ENCODE measurements at places on chromosomes 16 and 17.

DNA sequence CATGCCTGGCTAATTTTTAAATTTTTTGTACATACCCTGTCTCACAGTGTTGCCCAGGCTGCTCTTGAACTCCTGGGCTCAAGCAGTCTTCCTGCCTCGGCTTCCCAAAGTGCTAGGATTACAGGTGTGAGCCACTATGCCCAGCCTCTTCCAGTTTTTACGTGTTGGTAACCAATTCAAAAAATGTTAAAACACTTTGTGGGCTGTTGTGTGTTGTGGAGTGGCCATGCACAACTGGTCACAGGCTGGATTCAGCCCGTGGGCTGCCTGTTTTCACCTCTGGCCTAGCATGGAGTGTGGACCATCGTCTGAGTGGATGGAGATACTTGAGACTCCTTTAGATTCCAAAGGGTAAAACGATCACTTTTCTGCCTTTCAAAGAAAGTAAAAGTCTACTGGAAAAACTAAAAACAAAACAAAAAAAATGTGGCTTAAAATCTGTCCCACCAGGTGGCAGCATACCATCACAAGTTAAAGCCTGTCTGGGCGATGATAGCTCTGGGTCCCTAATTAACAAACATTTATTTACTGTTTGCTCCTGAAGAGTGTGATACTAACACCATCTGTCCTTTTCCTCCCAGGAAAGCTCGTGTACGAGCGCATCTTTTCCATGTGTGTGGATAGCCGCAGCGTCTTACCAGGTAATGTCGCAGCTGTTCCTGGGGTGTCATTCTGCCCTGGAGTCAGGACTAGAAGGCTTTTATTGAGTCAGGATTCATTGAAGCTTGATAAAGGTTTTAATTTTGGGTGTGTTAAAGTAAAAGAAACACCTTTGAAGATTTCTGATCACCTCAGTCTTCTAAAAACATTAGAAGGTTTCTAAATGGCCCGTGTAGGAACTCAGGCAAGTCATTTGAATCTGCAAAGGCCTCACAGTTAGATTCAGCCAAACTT is 45.8 kb downstream of the VPS35L start:
- DNase-seq: no peak

DNA sequence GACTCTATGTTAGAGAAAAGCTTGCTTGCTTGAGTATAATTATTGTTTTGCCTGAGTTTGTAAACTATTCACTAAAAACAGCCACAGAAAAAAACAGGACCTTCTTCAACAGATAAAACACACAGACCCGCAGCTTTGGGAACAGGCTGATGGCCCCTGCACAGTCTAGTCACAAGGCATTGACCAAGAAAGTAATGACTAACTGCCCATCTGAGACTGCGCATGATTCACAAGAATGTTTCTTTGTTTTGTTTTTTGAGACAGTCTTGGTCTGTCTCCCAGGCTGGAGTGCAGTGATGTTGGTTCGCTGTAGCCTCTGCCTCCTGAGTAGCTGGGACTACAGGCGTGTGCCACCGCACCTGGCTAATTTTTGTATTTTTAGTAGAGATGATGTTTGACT is 2.8 kb upstream of the ZKSCAN2 start:
- DNase-seq: no peak

DNA sequence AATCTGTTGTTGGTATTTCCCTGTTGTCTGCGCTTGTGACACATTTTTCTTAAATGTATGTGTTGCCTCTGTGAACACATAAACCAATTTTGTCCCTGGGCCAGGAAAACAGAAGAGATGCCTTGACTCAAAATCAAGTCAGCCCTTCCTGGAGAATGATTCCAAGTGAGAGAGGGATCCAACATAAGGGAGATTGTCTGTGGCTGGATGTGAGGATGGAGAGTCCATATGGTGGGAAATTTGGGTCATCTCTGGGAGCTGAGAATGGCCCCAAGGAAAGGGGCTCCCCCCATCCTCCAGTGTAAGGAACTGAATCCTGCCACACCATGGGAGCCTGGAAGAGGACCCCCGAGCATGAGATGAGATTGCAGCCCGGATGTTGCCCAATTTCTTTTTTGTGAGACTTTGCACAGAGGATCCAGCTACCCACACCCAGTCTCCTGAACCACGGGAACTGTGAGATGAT is 13.5 kb downstream of the CRYM start:
- no peak for DNase-seq

DNA sequence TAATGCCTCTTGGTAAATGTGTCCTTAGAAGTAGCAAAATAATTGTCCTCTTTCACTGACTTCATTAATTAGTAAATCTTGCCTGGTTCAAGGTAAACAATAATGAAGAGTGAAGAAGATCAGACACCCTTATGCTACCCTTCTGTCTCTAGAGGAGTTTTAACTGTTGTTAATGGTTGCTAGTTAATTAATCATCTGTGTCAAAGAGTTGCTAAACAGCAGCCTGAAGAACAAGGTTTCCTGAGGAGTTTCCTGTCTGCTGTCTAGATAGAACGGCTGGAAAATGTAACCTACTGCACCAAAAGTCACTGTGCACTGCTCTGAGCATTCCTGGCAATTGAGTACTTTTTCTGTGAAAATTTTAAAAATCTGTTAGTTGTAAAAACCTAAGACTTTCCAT is 131.3 kb downstream of the NLK start:
- DNase-seq: no peak

GRCh38 chr17:55157165-55157564 is 107.6 kb upstream of the HLF start:
- no peak for DNase-seq

- DNase-seq: no peak
Observed at GRCh38 chr16:56601325-56601724, 7.1 kb upstream of the MT2A start.

DNA sequence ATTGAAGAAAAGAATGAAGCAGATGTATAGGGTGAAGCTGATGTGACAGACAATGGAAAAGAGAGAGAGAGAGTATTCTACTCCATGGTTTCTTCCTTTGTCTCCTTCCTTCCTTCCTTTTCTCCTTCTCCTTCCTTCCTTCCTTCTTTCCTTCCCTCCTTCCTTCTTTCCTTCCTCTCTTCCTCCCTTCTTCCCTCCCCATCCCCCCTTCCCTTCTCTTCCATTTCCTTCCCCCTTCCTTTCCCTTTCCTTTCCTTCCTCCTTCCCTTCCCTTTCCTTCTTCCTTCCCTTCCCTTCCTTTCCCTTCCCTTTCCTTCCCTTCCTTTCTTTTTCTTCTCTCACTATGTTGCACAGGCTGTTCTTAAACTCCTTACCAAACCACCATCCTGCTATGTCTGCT is 55.7 kb upstream of the GPR139 start:
- DNase-seq: no peak

DNA sequence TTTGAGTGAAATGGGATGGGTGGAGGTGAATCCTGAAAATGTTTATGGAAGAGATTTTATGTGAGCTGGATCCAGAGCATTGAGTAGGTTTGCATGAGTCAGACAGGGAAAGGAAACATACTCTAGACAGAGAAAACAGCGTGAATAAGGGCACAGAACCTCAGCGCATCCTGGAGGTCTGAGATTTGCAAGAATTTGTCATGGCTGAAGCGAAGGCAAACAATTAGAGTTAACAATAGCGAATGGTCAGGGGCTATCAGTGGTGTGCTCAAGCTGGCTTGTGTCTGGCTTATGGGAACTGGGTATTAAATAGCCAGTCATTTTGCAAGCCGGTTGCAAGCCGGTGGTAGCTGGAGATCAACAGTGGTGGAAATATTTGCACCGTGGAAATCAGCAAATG is 36.4 kb downstream of the MAP2K6 start:
- no peak for DNase-seq

GRCh38 chr16:27720731-27721530 is 171.0 kb downstream of the KATNIP start:
- no peak for DNase-seq

DNA sequence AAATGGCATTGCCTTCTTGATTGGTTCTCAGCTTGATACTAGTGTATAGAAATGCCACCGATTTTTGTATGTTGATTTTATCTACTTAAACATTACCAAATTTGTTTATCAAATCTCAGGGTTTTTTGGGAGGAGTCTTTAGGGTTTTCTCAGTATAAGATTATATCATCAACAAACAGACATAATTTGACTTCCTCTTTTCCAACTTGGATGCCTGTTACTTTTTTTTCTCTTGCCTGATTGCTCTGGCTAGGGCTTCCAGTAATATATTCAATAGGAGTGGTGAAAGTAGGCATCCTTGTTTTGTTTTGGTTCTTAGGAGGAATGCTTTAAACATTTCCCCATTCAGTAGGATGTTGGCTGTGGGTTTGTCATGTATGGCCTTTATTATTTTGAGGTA is 29.1 kb downstream of the EFCAB13 start:
- peak; percentile 36 for DNase-seq

DNA sequence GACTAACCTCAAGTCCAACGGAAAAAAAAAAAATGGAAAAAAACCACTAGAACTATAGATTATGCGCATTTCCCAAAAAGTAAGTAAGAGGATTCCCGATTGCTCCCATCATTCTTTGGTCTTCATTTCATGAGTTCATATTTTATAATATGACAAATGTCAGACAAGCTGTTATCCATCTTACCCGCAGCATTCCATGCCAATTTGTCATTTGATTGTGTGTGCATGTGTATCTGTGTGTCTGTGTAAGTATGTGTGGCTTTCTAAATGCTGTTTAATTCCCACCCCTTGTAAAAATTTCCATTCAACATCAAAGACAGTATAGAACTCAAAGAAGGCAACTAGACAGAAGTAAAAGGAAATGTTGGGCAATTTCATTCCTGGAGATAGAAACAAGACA is 434.1 kb downstream of the CDH11 start:
- no peak for DNase-seq

- DNase-seq: peak; percentile 67
Observed at GRCh38 chr17:6421700-6422604, 13.0 kb downstream of the AIPL1 start.

DNA sequence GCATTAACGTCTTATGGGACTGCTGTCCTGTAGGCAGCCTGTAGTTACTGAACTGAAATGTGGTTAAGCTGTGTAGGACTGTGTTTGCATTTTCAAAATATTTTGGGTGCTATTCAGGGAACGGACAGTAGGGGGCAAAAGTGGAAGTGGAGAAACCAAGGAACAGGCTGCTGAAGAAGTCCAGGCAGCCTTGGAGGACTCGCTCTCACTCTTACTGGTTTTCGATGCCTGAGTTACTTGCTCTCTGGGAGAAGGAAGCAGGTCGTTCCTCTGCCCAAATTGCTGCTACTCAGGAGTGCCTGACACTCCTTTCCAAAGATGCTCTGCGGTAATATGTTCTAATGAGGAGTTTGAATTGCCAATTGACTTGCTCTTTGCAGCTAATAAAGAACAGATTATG is 64.5 kb upstream of the RBFOX1 start:
- no peak for DNase-seq

GRCh38 chr16:72932050-72932449 is 115.9 kb downstream of the ZFHX3 start:
- no peak for DNase-seq

DNA sequence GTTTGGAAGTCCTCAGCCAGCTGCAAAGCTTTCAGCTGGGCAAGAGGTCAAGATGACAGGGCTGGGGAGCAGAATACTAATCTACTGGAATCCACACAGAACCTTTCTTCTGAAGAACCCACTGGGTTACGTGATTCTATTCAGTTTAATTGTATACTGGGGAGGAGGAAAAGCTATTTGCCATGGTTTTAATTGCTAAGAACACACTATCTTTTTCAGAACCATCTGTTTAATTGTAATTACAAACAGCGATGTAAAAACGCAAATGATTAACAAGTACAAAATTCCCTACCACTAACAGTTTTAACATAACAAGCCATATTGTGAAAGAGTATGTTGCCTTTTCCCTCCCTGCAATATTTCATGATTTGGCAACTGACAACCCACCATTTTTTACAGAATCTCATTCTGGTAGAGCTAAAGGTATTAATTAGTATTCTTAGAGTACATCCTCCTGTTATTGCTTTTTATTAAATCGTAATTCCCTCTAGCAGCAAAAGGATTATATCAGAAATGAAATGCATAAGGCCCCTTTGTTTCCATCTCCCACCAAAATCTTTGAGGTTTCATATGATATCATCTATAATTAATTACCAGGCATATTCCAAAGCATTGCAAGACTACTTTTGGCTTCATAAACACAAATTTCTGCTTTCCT is 12.1 kb downstream of the HYDIN start:
- no peak for DNase-seq

- DNase-seq: no peak
Observed at GRCh38 chr16:87380881-87381280, 2.7 kb downstream of the FBXO31 start.

GRCh38 chr17:17189559-17189958 is 16.6 kb downstream of the PLD6 start:
- peak; percentile 76 for DNase-seq

DNA sequence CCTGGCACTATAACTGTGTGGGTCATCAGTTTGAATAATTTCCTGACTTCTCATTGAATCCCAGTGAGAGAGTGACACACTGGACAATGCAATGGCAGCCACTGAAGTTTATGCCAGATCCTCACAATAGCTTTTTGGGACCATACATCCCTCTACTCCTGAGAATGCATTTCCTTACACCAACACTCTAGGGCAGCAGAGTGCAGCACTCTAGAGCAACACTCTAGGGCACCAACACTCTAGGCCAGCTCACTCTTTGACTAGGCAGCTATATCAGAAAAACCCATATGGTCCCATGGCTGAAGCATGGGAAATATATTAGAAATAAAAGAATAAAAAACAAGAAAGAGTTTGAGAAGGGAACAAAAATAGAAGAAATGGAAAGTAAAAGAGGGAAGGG is 309.2 kb downstream of the MAP2K6 start:
- DNase-seq: peak; percentile 2

DNA sequence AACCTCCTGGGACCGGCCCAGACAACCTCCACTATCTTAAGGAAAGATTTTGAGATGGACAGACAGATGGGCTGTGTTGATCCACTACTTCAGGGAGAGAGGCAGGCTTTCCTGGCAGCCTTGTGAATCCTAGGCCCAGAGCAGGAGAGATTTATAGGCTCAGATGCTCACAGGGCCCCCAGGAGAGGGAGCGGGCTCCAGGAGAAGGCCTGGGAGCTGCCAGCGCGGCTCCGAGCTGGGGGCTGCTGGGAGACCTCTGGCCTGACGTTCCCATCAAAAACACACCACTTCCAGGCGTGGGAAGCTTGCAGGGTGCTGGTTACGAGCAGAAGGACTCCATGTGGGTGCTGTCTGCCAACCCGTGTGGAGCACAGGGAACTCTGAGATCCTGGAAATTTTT is 53.2 kb downstream of the MYH11 start:
- no peak for DNase-seq

- peak; percentile 33 for DNase-seq
Observed at GRCh38 chr16:16861546-16861945, 482.6 kb downstream of the NPIPA7 start.

DNA sequence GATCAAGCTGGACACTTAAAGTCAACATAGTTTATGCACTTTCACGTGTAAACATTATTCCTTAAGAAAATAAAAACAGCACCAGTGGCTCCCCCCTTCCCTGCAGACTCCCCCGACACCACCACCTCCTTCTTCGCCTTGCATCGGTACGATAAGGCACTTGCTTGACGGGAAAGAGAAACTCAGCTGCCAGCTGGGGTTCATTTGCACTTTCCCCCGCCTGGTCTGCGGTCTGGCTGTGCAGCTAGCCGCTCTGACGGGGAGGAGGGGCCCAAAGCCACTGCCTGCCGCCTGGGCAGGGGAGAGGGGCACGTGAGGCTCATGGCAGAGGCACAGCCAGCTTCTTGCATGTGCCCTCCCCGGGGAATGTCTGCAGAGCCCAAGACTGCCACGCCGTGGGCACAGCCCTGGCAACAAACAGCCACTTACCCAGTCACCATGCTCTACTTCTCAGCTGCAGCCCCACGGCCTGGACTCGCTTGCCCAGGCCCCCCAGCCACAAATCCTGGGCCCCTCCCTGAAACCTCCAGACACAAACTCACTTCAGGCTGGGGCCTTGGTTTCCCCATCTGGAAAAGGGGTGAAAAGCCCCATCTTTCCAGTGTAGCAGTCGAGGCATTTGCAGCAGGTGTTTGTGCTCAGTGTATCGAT is 16.5 kb upstream of the PRM1 start:
- peak; percentile 86 for DNase-seq

Data from MV-4-11 (cell line).